ENCODE measurements at places on chromosomes 6 and 20.
A peak's percentile ranks its signal among the peaks of the same experiment; 100 is the strongest.

- no peak for DNase-seq
These were observed 7.5 kb upstream of the TBX18 start for GRCh38 chr6:84771756-84772356.

GRCh38 chr20:62636446-62636845 lies 5.9 kb upstream of the SLCO4A1 start:
- no peak for DNase-seq

DNA sequence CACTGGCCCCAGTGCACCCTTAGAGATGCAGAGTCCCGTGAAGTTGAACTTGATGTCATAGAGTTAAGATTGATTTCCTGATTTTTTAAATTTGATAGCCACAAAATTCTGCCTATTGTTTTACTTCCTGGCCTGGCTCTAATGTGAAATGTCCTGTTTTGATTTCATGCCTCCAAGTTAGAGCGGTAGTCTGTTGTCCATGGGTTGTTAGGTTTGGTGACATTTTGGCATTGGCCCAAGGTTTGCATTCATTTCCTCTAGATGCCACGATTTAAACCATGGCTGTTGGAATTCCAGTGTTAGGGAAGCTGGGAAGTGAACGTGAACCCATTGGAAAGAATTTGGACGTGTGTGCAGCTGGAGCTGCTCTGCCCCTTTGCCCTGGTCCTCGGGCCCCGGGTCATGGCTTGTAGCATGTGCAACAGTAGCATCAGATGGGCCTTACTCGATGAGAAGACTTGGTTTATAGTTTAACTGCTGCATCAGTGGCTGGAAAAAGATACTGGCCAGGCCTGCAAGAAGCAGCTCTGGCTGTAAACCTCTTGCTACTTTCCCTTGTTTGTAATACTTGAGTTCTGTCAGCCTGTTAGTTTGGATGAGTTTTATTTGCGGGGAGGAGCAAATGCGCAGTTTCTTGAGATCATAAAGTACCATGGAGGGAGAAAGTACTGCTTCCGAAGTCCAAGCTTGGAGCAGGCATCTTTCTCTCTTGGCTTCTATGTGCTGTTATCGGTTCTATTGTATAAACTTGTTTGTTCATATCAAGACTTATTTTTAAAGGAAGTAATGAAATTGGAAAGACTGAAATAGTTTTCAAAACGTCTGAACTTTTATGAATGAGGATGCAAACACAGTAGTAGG lies 121.4 kb upstream of the CLDN20 start:
- DNase-seq = no peak

GRCh38 chr20:14067603-14068002 lies 72.3 kb downstream of the MACROD2 start:
- no peak for DNase-seq

DNA sequence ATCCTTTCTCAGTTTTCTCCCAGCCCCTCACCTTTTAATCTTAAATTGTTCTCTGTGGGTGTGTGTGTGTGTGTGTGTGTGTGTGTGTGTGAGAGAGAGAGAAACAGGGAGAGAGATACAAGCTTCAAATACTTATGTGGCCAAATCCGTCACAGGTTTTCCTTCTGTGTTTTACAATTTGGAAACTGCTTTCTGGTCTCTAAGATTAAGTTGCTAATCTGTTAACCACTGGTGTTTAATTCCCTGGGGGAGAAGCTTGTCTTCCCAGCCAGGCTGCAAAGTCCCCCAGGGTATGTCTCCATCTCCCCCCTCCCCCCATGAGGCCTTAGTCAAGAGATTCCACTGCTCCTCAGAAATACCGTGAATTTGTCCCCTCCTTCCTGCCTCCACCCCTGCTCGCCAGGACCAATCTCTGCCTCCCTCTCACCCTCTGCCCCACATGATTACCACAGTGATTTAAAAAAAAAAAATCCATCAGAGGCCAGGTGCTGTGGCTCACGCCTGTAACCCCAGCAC lies 49.0 kb downstream of the RIPOR3 start:
- no peak for DNase-seq

DNA sequence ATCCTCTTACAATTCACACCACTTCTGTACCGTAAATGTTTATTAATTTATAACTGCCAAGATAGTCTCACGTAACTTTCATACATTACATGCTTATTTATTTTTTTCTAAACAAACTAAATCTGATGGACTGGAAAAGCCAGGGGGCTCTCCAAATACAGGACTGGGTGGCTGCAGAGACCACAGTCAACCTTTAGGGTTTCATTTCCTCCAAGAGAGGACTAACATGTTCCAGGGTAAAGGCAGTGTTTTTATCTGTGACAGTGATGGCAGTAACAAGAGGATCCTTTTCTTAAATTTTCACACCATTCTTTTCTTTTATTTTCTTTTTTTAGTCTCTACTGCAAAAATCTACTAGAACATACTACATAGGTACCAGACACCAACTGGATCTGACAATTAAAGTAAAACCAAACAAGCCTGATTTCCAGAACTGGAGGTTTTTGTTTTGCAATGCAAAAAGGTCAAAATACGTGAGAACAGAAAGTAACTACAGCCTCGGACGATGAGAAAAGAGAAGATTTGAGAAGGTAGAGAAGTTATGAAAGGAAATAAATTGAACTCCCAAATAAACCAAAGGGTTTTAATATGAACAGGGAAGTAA lies 1.2 kb downstream of the LMBRD1 start:
- no peak for DNase-seq

DNA sequence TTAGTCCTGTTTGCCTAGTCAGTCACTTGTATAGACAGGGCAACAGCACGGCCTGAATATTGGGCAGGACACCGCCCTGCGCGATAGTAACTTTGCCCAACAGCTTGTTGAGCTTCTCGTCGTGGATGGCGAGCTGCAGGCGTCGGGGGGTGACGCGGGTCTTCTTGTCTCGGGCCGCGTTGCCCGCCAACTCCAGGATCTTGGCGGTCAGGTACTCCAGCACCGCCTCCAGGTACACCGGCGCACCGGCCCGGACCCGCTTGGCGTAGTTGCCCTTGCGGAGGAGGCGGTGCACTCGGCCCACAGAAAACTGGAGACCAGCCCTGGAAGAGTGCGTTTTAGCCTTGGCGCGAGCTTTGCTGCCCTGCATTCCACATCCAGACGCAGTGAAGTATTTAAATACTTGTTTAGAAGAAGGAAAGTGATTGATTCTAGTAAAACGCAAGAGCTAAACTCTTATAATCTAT lies 92.8 kb upstream of the BTN3A2 start:
- DNase-seq = no peak

DNA sequence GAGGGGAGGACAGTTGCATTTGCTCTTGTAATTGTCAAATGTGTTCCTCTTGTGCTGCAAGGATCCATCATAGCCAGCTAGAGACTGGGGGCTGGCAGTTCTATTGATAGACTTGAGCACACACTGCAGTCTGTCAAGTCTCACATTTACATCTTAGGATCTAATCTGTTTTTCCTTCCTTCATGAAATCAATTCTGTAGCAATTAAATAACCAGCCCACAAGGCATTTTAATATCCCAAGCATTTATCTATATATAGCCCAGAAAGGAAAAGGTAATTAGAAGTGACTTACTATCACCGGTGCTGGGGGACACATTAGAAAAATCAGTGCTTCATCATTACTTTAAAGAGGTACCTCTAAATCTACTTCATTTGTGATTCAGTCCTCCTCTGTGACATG lies 143.0 kb upstream of the STXBP5 start:
- DNase-seq = no peak

DNA sequence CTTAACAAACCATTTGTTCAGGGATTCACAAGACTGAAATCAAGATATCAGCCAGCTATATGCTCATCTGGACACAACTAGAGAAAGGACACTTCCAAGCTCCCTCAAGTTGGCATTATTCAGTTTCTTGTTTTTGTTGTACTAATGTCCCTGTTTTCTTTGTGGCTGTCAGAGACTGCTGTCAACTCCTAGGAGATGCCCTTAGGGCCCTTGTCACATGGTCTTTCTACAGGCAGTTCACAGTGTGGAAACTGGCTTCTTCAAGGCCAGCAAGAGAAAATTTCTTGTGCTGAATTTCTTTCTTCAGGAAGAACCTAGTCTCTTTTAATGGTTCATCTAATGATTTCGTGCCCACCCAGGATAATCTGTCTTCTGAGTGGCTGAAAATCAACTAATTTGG lies 677.2 kb upstream of the MAN1A1 start:
- DNase-seq = no peak

DNA sequence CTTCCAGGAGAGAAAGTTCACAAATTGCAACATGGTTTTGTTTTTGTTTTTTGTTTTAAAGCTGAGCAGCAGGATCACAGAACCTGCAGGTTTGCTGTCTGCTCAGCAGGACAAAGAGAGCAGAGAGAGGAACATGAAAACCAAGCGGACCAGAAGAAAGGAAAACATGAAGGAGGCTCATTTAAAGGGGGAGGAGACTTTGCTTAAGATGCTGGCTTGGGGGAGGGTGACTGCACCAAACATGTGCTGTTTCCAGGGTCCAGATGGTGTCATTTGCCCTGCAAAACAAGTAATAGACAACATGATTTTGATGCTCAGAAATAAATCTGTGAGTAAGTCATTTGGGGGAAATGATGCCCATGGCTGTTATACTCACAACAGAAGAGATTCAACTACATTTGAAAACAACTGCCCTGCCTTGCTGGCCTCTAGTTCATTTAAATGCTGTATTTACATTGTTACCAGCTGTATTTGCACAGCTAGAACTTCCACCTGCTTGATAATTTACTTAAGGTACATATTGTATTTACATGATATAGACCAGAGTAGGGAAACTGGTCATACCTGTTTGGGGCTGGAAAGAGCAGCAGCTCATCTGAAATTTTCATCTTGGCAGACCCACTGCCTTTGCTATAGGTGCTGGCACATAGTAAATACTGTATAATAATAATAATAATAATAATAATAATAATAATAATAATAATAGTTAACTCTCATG lies 32.2 kb upstream of the CHD6 start:
- DNase-seq = no peak

GRCh38 chr20:43722153-43722505 lies 4.7 kb downstream of the GTSF1L start:
- peak; percentile 59 for DNase-seq

- DNase-seq = no peak
These were observed 32.5 kb upstream of the MEI4 start for GRCh38 chr6:77620278-77620882.

Data from CD4-positive, alpha-beta T cell treated with Interleukin-1 beta for 1 hour (primary cell).